ENCODE measurements at places on chromosomes 11 and 22.

GRCh38 chr11:29482510-29482909 lies 534.3 kb downstream of the KCNA4 start:
- no peak for DNase-seq

DNA sequence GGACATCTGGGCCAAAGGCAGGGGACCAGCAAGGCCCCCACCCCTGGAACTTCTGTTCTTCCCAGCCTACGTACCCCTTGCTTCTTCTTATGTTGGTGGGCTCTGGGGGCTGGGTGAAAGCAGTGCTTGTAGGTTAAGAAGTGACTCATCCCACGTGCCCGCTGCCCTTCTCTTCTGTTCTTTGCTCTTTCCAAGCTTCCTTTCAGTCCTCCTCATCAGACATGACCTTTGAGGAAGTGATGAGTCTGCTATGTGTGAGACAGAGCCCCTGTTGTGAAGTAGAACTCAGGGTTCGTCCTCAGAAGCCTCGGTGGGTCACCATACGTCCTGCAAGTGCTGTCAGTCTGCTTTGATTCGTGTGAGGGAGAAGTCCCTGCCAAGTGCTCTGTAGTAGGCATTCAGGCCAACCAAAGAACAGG lies 12.7 kb downstream of the MED15 start:
- DNase-seq: no peak

DNA sequence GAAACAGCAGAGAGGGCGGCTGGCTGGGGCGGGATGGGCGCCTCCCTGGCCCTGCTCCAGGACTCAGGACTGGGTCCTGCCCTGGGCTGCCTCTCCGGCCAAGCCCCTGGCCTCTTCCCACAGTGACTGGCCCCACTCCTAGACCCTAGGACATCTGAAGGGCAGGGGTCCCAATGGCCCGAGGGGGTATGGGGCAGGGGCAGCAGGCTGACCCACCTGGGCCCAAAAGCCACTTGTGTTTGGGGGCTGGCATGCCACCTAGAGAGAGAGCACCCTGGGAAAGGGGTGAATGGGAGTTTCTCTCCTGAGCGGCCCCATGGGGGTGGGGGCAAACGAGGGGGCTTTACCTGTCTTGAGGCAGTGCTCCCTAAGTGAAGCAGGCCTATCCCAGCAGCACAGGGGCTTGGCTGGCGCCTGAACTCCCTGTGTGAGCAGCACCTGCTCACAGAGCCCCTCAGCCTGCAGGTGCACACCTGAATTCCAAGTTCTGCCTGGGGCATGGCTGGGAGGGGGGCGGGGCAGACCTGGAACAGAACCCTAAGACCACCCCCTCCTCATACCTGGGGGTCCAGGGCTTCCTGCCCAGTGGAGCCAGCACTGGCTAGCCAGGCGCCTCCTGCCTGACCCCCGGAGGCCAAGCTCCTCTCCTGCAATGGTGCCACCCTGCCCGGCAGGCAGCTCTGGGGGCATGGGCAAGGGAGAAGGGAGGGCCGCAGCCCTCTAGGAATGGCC lies 16.9 kb downstream of the DUSP8 start:
- DNase-seq: no peak

DNA sequence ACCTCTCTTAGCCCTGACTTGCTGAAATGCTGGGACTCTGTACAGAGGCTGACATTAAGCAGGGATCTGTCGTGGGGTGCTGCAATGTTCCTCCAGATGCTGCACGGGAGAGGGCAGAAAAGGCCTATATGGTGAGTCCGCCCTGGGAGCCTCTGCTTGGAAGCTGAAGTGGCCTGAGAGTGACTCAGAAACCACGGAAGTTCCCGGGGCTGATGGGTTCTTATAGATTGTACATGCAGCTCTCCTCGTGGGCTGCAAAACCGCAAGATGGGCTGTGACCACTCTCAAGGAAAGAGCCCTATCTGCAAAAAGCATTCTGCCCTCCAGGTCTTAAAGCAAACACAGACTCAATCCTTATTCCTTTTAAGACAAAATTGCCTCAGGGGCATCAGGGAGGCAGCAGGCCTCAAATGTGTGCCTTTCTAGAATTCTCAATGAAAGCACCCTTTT lies 5.8 kb upstream of the SLC43A3 start:
- no peak for DNase-seq

DNA sequence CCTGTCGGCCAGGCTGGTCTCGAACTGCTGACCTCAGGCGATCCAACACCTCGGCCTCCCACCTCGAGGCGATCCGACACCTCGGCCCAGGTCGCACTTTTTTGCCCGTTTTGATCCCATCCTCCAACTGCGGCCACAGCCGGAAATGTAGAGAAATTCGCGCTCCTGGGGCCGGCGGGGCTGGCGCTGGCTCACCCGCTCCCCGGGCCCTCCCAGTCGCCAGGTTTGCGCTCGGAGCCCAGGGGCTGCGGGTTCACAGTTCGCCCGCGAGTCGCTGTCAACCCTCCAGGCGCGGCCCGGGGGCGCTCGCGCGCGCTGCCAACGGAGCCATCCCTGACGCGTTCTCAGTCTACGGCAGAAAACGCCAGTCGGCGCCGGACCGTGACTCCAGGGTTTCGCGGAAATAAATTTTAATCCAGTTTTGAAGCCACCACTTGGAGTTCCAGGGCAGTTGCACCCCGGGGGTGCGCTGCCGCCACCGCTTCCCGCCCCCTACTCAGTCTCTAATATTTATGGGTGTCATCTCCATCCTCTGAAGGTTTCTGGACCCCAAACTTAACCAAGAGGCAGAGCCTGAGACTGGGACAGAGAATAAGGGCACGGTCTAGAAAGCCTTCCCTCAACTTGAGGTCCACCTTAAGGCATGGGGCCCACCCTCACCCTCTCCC lies 1.5 kb upstream of the KLHDC7B start:
- no peak for DNase-seq

DNA sequence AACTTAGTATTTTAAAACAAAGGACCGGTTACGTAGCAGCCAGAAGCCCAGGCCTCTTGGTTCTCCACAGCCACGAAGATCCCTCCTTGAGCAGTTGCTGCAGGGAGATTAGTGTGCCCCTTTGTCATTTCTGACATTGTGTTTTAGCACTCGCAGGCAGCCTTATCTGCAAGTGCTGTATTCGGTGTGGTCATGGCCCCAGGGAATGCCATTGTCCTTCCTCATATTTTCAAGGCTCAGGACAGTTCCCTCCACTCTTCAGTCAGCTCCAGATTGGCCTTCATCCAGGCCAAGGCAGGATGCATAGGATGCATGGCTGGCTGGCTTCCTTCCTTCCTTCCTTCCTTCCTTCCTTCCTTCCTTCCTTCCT lies 88.5 kb downstream of the ZBTB16 start:
- DNase-seq: peak; percentile 13

- DNase-seq: no peak
Observed at GRCh38 chr22:37309211-37310074, 27.1 kb downstream of the CYTH4 start.

DNA sequence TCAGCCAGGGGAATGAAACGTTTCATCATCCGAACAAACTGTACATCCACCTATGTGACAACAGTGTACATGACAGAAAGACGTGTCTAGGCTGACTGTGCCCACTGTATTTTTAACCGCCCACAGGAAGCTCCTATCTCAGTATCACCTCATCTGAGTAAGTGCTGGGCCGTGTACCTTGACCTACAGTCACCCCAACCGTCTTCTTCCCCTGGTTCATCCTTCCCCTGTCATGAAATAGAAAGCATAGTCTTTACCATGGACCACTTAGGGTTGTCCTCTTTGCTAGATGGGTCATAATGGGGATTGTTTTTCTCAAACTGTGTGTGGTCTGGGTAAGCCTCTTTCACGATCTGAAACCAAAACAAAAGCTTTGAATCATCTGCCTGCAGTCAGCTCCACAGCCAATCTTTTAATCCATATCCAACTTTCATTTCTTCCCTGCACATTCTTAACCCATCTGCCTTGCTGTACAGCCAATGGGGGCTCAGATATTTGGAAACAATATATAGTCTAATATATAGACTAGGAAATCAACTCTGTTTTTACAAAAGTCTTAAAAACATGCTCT lies 4.2 kb downstream of the THYN1 start:
- DNase-seq: no peak

DNA sequence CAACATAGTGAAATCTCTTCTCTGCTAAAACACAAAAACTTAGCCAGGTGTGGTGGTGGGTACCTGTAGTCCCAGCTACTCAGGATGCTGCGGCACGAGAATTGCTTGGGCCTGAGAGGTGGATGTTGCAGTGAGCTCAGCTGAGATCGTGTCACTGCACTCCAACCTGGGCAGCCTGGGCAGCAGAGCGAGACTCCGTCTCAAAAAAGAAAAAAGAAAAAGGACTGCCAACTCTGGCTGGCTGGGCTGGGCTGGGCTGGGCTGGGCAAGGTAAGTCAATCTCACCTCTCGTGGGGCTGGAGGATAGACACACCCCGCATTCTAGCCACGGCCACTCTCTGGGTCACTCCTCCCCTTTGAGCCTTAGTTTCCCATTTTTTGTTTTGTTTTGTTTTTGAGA lies 26.9 kb downstream of the TEF start:
- DNase-seq: no peak

DNA sequence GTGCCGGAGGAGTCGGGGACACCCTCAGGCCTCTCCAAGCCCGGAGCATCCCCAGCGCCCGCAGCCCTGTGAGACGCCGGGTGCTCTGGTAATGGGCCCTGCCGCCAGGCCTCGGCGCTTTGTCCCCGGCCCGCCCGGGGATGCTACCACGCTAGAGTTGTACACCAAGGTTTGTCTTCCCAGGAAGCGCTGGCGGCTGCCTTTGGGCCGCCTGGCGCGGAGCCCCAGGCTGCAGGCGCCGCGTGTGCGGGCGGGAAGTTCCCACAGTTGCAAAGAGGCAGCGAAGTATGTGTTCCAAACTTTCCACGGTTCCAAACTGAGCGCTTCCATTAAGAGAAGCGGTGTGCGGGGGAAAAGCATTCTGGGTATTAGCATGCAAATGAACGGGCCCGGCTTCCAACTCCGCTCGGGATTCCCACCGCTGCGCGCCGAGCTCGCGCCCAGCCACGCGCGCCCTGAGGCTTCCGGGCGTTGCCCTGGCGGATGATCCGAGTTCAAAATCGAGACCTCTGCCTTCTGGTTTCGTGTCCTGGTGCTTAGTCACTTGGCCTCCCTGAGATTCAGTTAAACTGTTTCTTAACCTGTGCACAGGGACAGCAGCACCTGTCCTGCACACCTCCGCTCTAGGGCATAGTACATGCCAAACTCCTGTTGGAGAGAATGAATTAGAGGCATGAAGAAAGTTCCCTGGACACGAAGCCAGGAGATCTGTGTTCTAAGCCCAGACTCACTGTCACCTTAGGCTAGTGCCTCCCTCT lies 1.3 kb upstream of the PATZ1 start:
- no peak for DNase-seq

GRCh38 chr22:22855617-22856308 lies 31.9 kb upstream of the IGLL5 start:
- DNase-seq: no peak
